ENCODE measurements at places on chromosomes 4 and X.

GRCh38 chr4:104470770-104471169, 23.9 kb downstream of the CXXC4 start:
- DNase-seq, result no peak

DNA sequence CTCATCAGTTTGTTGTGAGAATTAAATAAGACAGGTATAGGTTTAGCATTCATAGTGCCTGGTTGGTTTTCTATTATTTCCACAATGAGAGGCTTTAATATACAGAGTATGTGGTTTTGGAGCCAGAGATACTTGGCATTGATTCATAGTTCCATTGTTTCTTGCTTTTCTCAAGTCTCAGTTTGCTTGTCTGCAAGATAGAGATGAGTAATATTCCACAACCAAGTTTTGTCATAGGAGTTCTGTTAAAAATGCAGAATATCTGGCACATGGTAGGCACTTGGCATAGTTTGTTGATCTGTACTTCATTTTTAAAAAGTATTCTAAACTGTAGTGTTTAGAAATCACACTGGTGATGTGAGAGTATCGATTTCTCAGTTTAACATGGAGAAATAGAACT, 37.5 kb upstream of the EDA2R start:
- DNase-seq, result no peak

DNA sequence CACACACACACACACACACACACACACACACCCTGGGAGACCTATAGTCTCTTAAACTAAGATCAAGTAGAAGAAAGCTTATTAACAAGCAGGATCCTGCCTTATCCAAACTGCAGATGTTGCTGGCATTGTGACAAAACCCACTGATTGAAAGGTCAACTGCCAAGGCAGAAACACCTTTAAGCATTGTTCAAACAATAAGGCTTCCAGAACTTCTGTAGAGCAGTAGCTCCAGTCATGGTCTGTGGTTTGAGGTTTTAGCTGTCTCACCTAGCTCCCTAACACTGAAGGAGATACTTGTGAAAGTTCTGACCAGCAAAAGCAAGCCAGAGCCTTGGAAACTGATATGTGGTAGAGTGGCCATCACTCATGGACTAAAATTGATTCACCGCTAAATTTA, 59.8 kb downstream of the PTCHD1 start:
- no peak for DNase-seq

DNA sequence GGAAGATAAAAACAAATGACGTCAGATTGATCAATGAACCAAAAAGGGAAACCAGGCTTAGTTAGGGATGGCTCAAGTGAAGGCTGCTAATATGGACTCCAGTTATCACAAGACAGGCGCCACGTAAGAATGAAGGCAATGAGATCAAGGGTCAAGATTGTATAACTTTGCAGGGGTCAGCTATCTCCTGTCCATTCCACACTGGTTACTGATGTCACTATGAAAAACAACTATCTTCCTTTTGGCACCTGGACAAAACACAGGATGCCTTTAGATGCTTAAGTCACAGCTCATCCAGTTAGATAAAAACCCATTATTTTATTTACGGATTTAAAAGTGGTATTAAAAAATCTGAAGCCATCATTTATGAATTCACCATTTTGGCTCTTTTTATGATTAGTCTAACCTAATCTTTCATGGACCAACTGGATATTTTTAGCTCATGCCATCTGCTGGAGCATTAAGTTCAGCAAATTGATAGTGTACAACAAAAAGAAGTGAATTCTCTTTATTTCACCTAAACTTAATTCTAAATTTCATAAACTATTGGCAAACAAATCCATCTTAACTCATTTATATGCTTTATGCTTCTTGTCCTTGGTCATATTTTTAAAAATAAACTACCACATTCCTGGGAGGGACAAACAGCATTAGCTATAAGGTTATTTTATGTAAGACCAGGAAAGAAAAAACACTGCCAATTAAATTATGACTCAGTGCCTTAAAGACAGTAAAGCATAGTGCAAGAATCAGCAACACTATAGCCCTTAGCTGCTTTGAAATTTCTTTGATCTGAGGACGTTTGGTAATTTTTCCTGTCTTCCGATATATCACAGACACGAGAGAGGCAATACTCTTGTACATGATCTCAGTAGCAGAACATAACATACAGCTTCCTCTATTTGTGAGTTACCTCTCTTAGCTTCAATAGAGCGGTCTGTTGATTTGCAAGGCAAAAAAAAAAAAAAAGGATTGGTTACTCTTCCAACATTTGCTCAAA, 27.0 kb downstream of the DHX15 start:
- DNase-seq, result peak; percentile 52

- DNase-seq, result no peak
Measured at GRCh38 chr4:17132226-17132625, 233.8 kb upstream of the LDB2 start.

DNA sequence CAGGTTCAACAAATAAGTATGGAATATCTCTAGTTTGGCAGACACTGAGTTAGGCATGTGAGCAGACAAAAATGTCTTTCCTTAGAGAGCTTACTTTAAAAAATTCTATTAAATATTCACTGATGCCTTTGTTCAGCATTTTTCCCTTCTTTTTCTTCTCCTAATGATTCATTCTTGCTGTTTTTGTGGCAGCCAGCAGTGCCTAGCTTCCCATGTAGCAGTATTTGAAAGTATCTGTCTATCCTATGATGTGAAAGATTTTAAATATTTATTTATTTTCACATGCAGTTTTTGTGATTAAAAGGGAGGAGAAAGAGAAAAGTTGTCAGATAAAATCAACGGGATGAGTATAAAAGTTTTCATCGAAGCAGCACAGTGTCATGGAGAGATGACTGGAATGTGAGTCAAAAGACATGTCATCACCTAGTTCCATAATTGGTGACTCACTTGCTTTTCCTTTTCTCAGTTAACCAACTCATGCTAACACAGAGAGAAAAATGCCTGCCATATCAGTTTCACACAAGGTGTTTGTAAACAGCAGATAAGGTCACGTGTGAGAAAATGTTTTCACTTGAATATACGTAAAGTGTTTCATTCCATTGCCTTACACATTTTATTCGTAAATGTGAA, 69.8 kb downstream of the BMPR1B start:
- DNase-seq, result no peak

GRCh38 chr4:168696826-168697225, 200.0 kb downstream of the PALLD start:
- DNase-seq, result no peak

GRCh38 chrX:76454456-76454927, 27.0 kb downstream of the MAGEE1 start:
- no peak for DNase-seq

DNA sequence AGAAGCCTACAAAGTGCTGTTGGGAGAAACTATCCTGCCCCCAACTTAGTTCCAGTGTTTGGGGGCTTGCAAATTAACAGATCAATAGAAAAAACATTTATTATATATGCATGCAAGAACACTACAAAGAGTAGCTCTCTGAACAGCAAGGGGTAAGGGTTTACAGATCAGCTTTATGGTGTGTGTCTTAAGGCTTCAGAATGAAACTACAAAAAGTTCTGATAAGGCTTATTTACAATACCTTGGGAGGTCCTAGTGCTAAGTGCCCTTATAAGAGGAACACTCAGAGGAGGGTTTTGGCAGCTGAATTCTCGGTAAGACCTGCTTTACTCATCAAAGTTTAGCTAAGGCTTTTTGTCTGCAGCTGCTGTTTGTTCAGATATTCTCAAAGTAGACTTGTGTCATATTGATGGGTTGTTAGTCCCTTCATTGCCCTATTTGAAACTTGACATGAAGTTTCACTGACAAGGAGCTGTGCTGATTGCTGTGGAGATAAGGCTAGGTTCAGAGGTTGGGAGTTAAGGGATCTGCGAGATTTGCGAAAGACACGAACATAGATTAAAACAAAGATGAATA, 7.7 kb downstream of the ERVMER34-1 start:
- DNase-seq, result no peak

DNA sequence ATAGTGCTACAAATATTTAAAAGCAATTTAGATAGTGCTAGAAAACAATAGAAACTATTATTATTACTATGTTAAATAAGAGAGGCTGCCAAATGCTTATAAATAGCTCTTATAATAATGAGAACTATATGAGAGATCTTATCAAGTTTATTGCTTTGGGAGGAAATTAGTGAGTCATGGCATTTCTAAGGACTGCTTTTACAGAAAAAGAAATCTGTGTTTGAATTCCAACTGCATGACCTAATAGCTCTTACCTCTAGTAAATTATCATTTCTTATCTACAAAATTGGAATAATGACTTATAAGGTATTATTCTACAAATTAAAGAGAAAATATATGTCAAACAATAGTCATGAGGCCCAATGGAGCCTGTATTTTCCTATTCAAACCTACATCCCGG, 177.2 kb downstream of the GABRG1 start:
- no peak for DNase-seq

DNA sequence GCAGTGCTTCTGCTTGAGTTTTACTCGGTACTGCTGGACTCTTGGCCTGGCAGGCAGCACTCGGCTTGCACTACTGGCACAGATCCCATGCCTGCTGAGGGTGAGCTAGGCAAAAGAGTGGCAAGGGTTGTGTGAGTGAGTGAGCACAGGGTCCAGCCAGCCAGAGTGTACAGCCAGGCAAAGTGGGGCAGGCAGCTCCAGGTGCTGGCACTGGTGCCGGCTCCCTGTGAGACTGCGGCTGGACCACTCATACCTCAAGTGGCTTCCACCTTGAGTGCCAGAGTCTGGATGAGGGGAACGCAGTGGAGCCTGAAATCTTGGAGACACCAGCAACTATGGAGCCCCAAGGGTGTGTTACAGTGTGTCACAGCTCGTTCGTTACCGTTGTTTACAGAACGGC, 1451.9 kb upstream of the AGA start:
- no peak for DNase-seq

DNA sequence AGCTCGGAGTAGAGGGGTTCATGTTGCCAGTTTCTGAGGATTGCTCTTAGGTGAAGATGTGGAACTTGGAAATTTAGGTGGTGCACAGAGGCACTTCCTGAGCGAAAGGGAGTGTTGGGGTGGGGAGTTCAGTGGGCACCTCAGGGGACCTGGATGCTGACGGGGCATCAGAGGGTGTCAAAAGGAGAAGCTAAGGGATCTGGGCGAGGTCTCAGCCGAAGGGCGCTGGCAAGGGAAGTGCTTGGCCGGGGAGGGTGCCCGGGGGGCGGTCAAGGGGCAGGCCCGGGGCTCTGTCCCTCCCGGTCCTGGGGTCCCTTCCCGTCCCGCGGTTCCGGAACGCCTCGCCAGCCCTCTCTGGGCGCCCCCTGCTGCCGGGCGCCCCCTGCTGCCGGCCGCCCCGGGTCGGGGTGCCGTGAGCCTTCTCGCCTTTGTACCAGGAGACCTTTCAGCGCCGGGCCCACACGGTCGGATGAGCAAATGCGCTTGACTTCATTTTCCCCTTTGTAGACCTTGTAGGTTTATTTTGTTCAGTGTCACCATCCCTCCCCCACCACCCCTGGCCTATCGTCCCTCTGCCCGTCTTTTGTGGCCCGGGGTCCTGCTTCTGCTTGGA, 3.0 kb upstream of the PHOX2B start:
- DNase-seq, result no peak

DNA sequence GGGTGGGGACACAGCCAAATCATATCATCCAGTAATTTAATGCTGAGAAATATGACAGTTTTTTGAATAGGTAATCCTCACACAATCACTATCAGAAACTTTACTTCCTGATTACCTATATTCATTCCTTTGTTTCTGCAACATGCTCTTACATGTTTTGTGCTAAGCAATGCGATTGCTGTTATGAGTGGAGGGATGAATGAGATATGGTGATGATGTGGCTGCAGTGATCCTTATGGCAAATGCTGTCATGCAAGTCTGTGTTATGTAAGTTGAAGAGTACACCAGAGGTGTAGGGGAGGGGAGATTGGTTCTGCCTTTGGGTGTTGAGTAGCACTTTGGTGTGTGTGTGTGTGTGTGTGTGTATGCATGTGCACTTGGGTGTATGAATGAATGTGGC, 14.6 kb downstream of the HERC3 start:
- DNase-seq, result no peak

DNA sequence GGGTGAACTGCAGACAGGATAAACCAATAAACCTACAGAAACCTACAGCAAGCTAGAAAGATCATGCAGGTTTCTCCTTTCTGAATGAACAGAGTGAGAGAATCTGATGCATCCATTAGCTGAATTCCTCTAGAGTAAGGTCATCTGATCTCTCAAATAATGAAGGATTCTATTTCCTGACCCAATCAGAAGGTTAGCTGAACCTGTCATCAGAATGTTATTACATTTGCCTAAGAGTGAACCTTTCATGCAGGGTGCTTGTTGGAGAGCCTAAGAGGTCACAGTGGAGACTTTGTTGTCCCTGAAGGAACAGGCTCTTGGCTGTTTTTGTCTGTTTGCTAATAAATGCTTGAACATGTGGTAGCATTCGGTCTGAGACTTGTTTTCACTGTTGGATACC, 24.0 kb downstream of the MEPE start:
- no peak for DNase-seq

GRCh38 chr4:16023776-16024408, 59.9 kb downstream of the PROM1 start:
- no peak for DNase-seq
